ENCODE measurements at places on chromosomes 6 and 20. TPM values are rescaled to one million over a fixed set of nuclear protein-coding genes. Genes with fewer than 3 reads are reported as not detected.

The SS18L1 gene
- 51.7 TPM for total RNA-seq

The FGD2 gene
- total RNA-seq: 4.2 TPM

The C6orf52 gene
- total RNA-seq: not detected

The MAP3K5 gene
- 35.2 TPM for total RNA-seq

The ZNF165 gene
- 1.4 TPM for total RNA-seq

The EDN1 gene
- total RNA-seq: 42.6 TPM

The WFDC12 gene
- 7.1 TPM for total RNA-seq

The ZC2HC1B gene
- total RNA-seq: not detected

The WASF1 gene
- 8.6 TPM for total RNA-seq

The SRMS gene
- 0.59 TPM for total RNA-seq

The MUCL3 gene
- total RNA-seq: not detected

The SALL4 gene
- total RNA-seq: 0.34 TPM

The SLPI gene
- 584 TPM for total RNA-seq

The CNR1 gene
- total RNA-seq: 3.4 TPM

The SIRPB1 gene
- total RNA-seq: 0.30 TPM

The TAAR2 gene
- not detected for total RNA-seq

The RGS17 gene
- total RNA-seq: not detected

The PSORS1C2 gene
- 34.8 TPM for total RNA-seq

The FAM217A gene
- total RNA-seq: not detected

All from lower leg skin (tissue), 4 donors.